ENCODE measurements at places on chromosomes 16 and 17.

DNA sequence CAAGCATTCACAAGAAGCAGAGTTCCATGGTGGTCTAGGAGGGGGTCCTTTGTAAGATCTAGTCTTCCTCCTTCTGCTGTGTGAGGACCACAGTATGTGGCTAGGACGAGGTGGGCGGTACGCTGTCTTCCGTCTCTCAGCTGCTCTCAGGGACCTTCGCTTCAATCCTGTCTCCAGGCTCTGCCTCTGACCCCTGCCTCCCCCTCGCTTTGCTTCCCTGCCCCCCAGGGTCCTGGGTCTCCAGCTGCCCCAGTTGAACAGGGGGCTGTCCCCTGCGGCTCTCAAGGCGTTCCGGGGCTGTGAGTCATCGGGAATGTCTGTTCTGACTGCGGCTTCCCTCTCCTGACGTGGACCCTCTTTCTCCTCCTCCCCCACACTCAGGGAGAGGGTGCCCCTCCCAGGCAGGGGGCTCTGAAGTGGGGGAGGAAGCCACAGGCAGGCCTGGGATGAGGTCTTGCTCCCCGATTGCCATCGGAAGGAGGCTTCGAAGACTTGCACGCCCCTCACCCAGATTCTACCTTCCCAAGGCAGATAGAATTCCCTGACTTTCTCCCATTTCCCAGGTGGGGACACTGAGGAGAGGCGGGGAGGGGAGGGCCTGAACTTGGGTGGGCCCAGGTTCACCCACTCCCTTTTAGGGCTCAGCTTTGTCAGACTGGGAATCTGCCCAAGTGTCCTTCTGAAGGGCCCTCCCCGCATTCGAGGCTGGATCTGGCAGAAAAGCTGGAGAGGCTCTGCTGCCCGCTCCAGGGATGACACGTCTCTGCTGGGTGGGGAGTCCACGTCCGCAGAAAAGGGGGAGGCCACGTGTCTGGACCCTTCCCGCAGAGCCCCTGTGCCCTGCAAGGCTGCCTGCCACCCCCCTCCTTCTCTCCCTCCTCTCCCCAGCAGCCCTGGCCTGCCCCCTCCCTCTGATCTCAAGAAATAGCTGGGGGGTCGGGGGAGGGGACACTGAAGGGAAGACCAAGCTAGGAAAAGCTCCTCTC, 9.1 kb upstream of the COL1A1 start:
- DNase-seq, result no peak

DNA sequence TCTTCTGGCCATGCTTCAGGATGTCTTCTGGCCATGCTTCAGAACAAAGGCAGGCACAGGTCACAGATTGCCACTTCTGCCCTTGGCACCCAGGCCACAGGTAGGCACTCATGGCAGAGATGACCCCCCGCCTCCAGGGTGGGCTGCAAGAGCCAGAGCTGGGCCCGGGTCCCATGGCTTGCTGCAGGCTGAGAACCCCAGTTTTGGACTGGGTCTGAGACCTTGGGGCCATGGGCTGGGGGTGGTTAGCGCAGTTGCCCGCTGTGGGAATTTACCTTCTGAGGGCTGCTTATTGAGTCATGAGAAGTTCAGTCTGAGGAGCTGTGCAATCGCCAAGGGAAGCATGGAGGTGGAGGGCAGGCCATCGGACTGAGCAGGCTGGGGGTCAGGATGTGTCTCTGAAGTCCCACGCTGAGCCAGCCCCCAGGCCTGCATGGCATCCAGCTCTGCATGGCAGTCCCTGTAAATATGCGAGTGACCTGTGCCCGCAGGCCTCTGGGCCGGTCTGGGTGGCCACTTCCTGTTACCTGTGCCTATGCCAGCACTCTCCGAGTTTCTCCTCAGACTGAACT, 1.7 kb downstream of the ANKRD13B start:
- no peak for DNase-seq

DNA sequence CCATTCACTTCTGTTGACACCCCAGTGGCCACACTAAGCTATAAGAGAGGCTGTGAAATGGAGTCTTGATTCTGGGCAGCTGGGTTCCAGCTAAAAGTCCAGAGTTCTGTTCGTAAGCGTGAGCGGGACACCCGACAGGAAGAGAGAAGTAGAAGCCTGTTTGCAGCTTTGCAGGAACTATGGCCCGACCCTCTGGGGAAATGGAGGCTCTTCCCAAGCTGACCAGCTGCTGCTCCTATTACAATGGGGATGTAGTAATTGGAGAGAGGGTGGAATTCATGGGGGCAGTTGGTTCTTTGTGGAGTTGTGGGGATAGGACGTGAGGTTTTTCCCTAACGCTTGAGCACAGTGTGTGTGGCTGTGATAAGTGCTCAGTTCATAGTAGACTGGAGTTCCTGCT, 28.4 kb downstream of the UBALD1 start:
- no peak for DNase-seq

DNA sequence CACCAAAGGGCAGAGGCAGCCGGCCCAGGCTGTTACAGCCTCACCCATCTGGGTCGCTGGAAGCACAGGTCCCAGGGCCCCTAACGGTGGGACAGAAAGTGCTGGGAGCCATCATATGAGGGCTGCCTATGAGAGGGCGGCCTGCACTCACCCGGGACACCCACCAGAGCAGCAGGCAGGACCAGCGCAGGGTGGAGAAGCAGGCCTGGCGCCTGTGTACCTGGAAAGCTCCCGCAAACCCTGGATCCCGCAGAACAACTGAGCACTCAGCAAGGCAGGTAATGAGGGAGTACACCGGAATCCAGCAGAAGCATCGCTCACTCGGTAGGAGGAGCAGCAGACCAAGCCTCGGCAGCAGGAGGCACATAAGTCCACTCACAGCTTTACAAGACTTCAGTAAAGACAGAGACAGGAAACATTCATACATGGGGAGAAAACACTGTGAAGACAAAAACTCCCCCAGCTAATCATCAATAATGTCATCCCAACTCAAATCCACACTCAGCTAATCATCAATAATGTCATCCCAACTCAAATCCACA, 31.5 kb upstream of the C16orf95 start:
- no peak for DNase-seq

- no peak for DNase-seq
These were observed 8.1 kb downstream of the CIBAR2 start for GRCh38 chr16:85104147-85104546.

- DNase-seq, result no peak
These were observed 1.5 kb downstream of the CD68 start for GRCh38 chr17:7580604-7581575.

- no peak for DNase-seq
These were observed 14.4 kb upstream of the DHRS7C start for GRCh38 chr17:9805769-9806168.

- DNase-seq, result no peak
These were observed 2.2 kb downstream of the SNN start for GRCh38 chr16:11670171-11671131.

DNA sequence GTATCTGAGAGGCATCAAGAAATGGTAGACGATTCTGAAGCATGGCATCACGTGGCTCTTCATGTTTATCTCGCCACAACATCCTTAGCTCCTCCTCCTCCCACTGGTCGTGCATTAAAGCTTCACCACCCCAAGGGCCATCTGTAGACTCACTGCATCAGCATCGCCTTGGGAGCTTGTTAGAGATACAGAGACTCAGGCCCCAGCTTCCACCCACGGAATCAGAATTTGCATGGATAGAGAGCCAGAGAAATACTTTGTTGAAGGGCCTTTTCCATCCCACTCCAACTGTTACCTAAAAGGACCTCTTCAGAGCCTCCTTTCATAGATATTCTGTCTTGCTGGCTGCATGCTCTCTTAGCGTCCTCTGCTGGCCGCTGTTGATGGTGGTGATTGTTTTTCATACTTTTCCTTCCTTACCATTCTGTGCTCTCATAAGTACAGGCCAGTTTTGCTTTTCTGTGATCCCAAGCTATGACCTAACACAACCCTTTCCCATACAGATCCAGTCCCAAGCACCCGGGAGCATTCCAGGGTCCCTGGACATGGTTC, 1049.4 kb upstream of the EEF2KMT start:
- no peak for DNase-seq

GRCh38 chr17:39225308-39225958, at the start of gene STAC2:
Gene STAC2, minus strand, starts transcription at chr17:39225945. Its CDS starts 443 bp downstream, at chr17:39225502.
- no peak for DNase-seq

DNA sequence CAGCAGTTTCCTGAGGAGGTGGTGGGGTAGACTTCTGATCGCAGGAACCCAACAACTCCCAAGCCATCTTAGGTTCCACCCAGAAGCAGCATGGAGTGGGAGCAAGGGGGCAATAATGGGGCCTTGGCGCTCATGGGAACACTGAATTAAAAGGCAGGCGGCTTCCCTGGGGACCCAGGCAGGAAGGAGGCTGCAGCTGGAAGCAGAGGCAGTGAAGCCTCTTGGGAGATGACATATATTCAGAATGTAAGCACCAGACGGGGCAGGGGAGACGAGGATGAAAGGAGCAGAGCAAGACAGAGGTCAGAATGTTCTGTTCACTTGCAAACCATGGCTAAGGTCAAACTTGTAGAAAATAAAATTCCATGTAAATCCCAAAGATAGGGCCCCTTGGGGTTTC, 2.9 kb downstream of the HIGD1B start:
- no peak for DNase-seq

- DNase-seq, result no peak
These were observed 480.6 kb downstream of the TMEM114 start for GRCh38 chr16:8109510-8110369.

DNA sequence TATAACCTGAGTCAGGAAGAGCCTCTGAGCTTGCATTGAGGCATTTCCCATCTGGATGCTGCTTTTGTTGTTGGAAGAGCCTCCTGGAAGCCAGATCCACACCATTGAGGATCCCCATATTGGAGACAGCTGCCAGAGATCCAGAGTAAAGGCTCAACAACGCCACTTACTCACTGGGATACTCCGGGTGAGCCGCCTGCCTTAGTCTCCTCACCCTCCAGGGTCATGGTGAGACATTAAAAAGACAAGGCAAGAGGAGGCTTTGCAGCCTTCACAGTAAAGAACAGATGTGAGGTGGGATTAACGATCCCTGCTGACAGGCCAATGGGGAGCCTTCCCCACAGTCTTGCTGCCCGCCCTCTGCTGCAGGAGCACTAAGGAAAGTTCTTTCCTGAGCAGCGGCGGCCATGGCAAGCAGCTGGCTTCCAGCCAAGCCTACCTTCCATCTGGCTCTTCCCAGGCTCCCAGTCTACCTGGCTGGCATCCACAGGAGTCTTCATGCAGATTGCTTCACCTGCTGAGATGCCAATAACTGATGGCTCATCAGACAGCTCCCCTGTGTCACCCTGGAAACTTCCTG, 198.5 kb downstream of the CYLD start:
- no peak for DNase-seq

GRCh38 chr16:59021751-59022150, 287.6 kb upstream of the GOT2 start:
- no peak for DNase-seq

GRCh38 chr17:79220713-79221291, 146.2 kb downstream of the ENGASE start:
- no peak for DNase-seq

DNA sequence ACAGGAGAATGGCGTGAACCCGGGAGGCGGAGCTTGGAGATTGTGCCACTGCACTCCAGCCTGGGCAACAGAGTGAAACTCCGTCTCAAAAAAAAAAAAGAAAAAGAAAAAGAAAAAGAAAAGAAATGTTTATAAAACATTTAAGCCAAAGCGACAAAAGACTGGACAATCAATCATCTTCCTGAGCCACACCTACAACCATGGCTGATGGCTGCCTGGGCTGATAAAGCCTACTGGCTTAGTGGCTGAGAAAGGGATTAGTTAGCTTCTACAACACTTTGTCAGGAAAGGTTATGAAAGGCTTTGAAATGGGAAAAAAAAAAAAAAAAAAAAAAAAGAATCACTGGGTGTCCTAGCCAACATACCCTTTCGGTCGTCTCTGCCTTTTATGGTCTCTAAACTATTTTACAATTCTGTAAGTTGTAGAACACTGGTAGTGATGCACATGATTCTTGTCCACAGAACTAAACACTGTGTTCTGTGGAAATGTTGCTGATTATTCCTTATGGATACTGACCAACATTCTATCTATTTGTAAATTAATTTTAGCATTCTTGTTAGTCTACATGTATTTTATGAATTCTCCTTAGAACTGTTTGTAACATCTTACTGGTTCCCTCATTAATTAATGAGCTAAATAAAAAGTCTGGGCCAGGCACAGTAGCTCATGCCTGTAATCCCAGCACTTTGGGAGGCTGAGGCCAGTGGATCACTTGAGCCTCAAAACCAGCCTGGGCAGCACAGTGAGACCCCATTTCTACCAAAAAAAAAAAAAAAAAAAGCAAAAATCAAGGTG, 45.5 kb downstream of the ZZEF1 start:
- DNase-seq, result no peak

GRCh38 chr16:69839798-69840409, 77.8 kb downstream of the WWP2 start:
- DNase-seq, result no peak

GRCh38 chr16:27704252-27704651, 154.3 kb downstream of the KATNIP start:
- no peak for DNase-seq

- no peak for DNase-seq
These were observed 76.3 kb upstream of the KIFC3 start for GRCh38 chr16:57878586-57878985.

GRCh38 chr16:66926961-66927436, 1.7 kb upstream of the RRAD start:
- no peak for DNase-seq

GRCh38 chr17:61794792-61795191, 68.5 kb downstream of the BRIP1 start:
- DNase-seq, result no peak

GRCh38 chr17:56602292-56603130, 9.0 kb downstream of the NOG start:
- DNase-seq, result no peak

DNA sequence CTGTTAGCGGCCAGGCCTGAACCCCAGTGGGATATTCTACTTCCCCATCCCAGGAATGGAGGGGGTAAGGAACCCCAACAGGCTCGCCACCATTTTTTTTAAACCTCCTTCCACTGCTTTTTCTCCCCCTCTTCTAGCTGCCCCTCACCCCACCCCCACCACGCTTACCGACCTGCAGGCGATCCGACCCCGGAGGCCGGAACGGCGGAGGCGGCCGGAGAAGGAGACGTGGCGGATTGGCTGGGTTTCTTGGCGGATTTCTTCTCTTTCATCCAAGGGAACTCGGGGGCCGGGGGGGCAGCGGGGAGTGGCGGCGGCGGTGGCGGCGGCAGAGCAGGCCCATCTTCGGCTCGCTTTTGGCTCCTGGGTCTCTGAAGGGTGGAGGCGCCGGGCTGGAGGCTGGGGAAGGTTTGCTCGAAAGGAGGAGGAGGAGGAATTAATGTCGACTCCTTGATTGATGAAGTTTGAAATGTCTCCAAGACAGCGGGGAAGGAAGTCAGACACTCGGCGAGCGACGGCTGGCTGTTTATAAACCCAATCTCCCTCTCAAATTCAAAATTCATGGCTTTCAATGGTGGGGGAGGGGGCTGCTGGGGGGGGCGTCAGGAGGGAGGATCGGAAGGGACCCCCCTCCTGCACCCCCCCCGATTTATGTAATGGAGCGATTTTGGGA, 424 bp downstream of the HOXB2 start:
- DNase-seq, result no peak

GRCh38 chr16:86424398-86424797, 85.9 kb upstream of the FOXF1 start:
- DNase-seq, result no peak

- DNase-seq, result no peak
These were observed 958.1 kb downstream of the KCNJ2 start for GRCh38 chr17:71127416-71127815.

Data from GM19239 (cell line).